ENCODE measurements at places on chromosomes 2 and 18.

DNA sequence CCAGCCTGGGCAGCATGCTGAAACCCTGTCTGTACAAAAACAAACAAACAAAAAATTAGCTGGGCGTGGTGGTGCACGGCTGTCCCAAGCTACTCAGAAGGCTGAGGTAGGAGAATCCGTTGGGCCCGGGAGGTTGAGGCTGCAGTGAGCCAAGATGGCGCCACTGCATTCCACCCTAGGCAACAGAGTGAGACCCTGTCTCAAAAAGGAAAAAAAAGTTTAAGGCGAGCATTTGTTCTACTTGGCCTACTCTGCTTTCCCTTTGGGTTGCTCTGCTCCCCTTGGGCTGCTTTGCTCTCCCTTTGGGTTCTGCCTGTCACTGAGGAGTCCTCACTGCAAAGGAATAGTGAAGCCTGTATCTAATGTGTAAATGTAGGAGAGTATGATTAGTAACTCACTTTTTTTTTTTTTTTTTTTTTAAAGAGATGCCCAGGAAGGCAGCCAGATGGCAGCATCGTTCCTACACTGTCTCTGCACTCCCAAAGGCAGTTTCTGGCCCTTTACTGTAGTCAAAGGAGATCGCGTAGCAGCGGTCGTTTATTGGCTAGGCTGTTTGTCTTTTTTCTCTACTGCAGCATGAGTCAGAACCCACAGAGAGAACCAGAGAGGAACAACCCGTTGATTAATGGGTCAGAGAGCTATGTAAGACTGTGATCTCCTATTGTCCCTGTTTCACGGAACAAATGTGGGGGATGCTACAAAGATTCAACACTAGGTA is 118.3 kb upstream of the CWC22 start:
- peak; percentile 16 for DNase-seq

DNA sequence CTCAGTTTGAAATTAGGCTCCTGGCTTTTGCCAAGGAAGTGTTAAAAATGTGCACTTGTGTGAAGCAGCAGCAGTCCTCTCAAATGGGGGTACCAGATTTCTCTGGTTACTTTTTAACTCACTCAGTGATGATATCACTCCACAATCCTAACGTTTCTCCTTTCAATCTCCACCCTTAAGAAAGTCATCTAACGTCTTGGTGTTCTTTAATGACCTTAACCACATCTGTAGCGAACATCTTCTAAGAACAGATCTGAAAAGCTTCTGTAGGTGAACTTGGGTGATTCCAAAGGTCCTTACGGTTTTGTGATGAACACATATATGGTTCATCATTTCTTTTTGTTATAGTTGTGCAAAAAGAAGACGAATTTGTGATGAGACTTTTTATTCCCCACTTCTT is 73.2 kb downstream of the DOCK10 start:
- DNase-seq, result no peak

DNA sequence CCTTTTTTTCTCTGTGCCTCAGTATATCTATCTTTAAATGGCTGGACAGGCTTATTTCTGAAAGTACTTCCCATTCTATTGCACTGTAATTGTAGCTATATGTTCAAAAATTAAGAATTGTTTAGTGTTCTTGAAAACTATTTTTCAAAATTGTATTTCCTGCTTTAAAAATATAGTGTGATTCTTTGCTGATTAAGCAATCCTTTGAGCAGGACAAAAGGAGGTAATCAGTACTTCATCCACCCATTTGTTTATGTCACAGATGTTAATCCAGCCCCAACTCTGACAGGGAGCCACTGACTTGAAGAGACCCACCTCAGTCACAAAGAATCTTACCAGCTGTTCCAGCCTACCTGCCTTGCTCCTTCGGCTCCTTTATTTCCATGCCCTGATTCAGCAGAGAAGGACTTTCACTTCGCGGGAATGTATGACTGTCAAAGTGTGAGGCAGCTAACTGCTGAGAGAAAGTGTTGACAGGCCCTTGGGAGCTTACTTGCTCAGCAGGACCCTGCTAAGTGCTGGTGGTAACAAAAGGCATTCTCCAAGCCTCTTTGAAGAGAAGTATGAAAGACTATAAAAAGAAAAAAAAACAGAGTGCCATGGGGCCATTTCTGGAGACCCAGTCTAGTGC is 393.3 kb upstream of the CYRIA start:
- no peak for DNase-seq

DNA sequence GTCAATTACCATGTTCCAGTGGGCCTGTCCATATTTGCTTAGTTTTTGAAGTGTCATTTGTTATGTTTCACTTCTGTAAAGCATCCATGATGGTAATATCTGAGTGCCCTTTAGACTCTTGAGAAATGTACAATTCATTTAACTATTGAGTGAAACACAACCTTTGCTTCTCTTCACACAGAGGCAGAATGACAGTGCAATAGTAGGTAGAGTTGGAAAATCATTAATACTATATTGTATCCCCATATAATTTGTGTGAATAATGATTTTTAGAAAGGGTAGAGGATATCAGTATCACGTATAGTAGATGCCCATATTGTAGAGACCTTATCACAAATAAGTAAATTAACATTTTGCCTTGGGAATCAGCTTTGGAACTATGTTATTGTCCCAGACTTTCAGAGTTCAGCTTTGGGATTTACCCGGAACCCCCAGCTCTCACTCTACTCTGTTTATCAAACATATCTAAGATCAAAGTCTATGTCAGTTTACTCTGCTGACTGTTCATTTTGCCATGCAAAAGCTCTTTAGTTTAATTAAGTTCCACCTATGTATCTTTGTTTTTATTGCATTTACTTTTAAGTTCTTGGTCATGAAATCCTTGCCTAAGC is 172.7 kb upstream of the NOL4 start:
- DNase-seq, result no peak

GRCh38 chr2:84946204-84947009 is 24.6 kb upstream of the KCMF1 start:
- DNase-seq, result no peak

DNA sequence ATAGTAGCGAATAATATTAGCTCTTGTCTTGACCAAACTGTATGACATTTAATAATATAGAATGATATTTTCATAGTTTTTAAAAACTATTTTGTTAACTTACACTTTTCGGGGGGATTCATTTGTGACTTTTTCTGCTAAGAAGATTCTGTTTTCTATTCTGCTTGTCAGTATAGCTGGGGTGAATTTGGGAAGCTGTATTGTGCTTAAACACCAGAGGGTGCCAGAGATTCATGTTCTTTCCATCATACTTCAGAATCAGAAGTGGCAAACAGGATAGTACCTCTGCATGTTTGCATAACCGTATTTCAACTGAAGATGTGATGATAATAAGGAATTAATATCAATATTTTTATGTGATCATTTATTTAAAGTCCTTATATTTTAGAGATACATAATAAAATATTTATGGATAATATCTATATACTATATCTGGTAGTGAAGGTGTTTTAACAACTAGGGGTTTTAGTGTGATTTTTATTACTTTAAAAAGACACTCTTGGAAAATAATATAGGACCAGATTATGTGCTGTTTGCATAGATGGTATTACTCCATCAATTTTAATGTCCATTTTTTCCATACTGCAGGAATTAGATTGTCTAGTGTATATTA is 81.0 kb downstream of the TAF4B start:
- no peak for DNase-seq

DNA sequence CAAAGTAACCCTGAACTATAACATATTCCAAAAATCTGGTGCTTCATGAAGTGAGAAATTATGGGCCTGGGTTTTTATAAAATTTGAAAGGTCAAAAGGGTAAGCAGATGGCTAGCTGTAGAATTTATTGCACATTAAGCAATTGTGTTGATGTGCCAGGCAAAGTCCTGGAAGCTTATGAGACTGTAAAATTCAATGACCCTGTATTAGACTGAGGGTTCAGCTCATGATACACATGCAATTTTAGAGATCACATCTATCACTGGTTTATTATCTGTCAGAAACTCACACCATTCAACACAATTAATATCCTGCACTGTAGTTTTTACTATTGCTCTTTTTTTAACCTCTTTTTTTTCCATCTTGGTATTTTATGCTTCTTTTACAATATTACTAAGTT is 1162.6 kb upstream of the SLC39A10 start:
- no peak for DNase-seq

- no peak for DNase-seq
Measured at GRCh38 chr2:55965966-55966365, 42.4 kb upstream of the EFEMP1 start.

GRCh38 chr2:226127682-226128081 is 671.9 kb downstream of the IRS1 start:
- no peak for DNase-seq

- DNase-seq, result no peak
Measured at GRCh38 chr2:20599001-20599600, 51.8 kb downstream of the HS1BP3 start.

- no peak for DNase-seq
Measured at GRCh38 chr18:10142496-10143160, 228.8 kb downstream of the VAPA start.

DNA sequence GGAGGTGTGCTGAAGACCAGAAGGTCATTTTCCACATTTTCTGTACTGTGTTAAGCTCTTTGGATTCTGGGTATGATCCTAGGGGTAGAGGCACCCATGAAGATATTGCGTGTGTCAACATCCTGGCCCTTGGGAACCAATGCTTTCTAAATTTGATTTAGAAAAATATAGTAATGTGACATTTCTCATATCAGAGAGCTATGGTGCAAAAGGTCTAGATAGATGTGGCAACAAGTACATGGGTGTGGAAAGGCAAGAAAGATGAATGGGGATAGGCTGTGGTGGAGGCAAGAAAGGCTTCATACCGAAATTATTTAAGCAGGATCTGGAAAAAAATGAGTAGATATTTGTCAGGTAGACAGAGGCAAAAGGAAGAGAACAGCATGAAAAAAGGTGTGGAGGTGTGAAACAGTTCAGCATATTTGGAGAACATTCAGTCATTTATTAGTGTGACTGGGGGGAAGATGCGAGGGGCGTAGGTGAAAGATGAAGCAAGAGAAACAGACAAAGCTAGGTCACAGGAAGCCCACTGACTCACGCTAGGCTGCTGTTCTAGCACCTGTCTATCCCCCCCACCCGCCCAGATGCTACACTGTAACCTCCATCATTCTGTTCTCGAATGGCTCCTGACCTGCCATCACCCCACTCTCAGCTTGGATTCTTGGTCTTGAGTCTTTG is 11.7 kb downstream of the DOK1 start:
- no peak for DNase-seq

DNA sequence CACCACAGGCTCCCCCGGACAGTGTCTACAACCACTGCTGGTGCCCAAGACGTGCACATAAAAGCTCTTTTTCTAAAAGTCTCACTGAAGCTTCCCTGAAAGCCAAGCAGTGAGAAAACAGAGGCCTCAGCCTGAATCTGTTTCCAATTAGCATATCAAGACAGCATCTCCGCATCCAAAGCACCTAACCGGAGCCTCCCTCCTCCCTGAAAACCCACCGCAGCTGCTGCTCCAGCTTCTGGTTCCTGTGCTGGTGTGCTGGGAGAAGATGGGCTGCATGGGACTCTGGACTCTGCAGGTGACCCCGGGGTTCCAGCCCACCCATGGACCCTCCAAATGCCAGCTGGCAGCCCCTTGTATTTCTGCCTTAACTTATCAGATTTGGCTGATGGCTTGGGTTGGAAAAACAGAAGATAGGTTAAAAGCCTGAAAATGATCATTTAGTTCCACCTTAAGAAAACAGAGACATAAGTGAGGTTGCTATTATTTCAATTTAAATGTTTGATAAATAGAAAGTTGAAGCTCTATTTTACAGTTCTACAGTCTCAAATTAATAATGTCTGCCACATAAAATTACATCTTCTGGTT is 103.3 kb downstream of the TMEM18 start:
- DNase-seq, result no peak

DNA sequence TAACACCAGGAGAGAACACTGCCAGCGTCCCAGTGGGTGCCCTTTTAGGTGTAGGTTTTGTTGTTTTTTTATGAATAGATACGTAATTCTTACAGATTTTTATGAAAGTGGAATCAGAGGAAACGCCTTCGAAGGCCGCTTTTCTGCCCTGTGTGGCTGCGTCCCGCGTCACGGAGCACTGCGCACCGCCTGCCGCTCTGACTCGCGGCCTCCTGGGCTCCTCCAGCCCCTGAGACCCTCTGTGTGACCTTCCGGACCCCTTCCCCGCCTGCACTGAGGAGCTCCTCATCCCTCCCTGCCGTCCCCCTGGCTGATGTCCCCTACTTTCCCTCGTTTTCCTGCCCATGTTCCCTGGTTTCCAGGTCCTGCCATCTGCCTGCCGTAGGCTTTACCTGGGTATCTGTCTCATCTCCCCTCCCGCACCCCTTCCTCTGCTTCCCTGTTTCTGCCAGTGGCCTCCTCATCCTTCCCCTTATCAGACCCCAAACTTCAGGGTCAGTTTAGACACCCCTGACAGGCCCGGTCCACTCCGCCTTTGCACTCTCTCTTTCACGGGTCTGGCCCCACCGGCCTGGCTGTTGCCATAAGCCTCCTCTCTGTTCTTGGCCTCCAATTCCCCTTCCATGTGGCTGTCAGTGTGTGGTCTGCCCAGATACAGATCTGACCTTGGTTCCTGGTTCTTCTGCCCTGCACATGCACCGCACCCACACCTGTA is 32.7 kb downstream of the PDIA6 start:
- no peak for DNase-seq

GRCh38 chr2:182655750-182656149 is 60.3 kb upstream of the DNAJC10 start:
- no peak for DNase-seq

GRCh38 chr2:69456950-69457445 is 19.8 kb upstream of the NFU1 start:
- DNase-seq, result no peak

- DNase-seq, result peak; percentile 21
Measured at GRCh38 chr2:1750933-1751766, 6.8 kb upstream of the PXDN start.

- no peak for DNase-seq
Measured at GRCh38 chr2:157874997-157875640, 1.0 kb downstream of the ACVR1 start.

DNA sequence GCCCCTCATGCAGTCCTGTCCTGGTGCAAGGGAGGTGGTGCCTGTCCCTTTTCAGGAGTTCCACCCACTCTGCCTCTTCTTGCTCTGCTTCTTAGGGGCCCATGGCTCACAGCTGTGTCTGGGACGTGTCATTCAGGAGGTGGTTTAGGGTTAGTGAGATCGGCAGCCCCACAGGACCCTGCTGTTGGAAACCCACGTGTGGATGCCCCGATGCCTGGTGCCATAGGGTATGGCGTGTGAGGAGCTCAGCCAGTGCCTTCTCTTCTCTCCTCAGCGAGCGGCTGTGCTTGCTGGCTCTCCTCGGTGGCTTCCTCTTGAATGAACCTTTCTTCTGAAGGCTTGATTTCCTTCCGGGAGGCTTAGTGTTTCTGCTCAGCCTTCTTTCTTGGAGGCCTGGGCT is 55.2 kb downstream of the LDLRAD4 start:
- DNase-seq, result no peak

- DNase-seq, result no peak
Measured at GRCh38 chr2:221851531-221852045, 279.5 kb upstream of the EPHA4 start.

GRCh38 chr2:2636813-2637212 is 305.7 kb upstream of the MYT1L start:
- no peak for DNase-seq

DNA sequence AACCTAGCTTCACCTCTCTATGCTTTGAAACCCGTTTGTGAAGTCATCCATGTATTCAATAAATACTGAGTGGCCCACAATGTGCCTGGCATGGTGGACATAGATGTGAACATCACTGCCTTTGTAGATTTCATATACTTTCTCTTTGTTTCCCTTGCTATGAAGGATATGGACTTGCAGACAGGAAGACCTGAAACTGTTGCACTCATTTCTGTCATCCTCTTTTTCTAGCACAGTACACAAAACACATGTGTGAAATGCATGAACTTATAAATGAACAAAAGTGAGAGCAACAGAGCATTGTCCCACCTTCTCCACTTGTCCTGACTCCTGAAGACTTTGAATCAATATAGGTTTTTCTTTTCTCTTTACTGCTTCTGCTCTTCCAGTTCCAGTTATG is 249.4 kb upstream of the LINC00305 start:
- no peak for DNase-seq
